Spleen (tissue), 13 donors: ENCODE measurements at places on chromosomes 5 and 9. TPM values are rescaled to one million over a fixed set of nuclear protein-coding genes. Genes with fewer than 3 reads are reported as not detected.

NUTM2F gene
- not detected for polyA plus RNA-seq

- H3K36me3 ChIP-seq, result no peaks in the 10 kb centered on the region
- no peaks in the 10 kb centered on the region for H3K27me3 ChIP-seq
- H3K27ac ChIP-seq, result no peak overlapping the region
- no peak overlapping the region for H3K4me3 ChIP-seq
- DNase-seq, result no peak
- peaks cover 15% of the 10 kb centered on the region for H3K4me1 ChIP-seq
Observed at GRCh38 chr5:178198706-178199105, 5.6 kb upstream of the HNRNPAB start.

DNA sequence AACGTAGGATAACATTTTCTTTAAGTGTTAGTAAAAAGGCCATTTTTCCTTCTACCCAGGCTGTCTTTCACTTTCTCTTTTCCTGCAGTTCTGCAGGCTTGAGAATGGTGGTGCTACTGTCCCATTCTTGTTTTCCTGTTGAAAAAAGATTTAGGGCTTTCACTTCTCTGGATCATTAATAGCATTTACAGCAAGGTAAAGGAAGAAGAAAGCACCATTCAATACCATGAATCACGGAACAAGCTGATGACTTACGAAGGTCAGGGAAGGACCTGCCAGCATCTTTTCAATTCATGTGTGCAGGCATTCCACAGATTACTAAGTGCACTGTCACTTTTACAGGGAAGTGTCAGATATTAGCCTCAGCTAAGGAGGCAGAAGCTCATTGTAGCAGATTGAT lies 292.8 kb downstream of the YTHDC2 start:
- H3K4me1 ChIP-seq, result no peaks in the 10 kb centered on the region
- no peak for DNase-seq
- no peak overlapping the region for H3K27ac ChIP-seq
- no peak overlapping the region for H3K4me3 ChIP-seq

- H3K4me3 ChIP-seq, result no peak overlapping the region
- no peaks in the 10 kb centered on the region for H3K36me3 ChIP-seq
- H3K27ac ChIP-seq, result no peak overlapping the region
- no peak for DNase-seq
- no peaks in the 10 kb centered on the region for H3K27me3 ChIP-seq
Observed at GRCh38 chr9:9410736-9411135, 1202.1 kb downstream of the PTPRD start.

SAXO1 gene
- polyA plus RNA-seq, result 0.02 TPM

C9orf72 gene
- 10.1 TPM for polyA plus RNA-seq

GRCh38 chr9:97413462-97413861 lies 1.6 kb downstream of the TDRD7 start:
- no peaks in the 10 kb centered on the region for H3K36me3 ChIP-seq
- H3K27me3 ChIP-seq, result no peaks in the 10 kb centered on the region
- no peak overlapping the region for H3K4me3 ChIP-seq
- no peak for DNase-seq

BARHL1 gene
- not detected for polyA plus RNA-seq

GRCh38 chr9:121239071-121239470 lies 28.9 kb upstream of the GSN start:
- peaks cover 8% of the 10 kb centered on the region for H3K4me1 ChIP-seq
- DNase-seq, result no peak
- H3K4me3 ChIP-seq, result no peak overlapping the region
- no peak overlapping the region for H3K27ac ChIP-seq
- H3K27me3 ChIP-seq, result no peaks in the 10 kb centered on the region

- H3K4me1 ChIP-seq, result no peaks in the 10 kb centered on the region
- H3K36me3 ChIP-seq, result no peaks in the 10 kb centered on the region
- H3K4me3 ChIP-seq, result no peak overlapping the region
Observed at GRCh38 chr5:53950621-53951020, 359.8 kb downstream of the ARL15 start.

GRCh38 chr9:133355881-133356357 lies 368 bp downstream of the SURF1 start:
- H3K27me3 ChIP-seq, result no peaks in the 10 kb centered on the region
- peak overlapping the region; percentile 83 for H3K4me3 ChIP-seq
- H3K4me1 ChIP-seq, result peaks cover 41% of the 10 kb centered on the region

DCANP1 gene
- polyA plus RNA-seq, result 0.23 TPM

GRCh38 chr5:170923910-170924620 lies 62.2 kb downstream of the RANBP17 start:
- H3K27ac ChIP-seq, result no peak overlapping the region
- no peaks in the 10 kb centered on the region for H3K27me3 ChIP-seq
- H3K4me1 ChIP-seq, result no peaks in the 10 kb centered on the region
- DNase-seq, result no peak
- H3K36me3 ChIP-seq, result no peaks in the 10 kb centered on the region
- H3K4me3 ChIP-seq, result no peak overlapping the region

FOXD4L5 gene
- 0.03 TPM for polyA plus RNA-seq

SLC4A9 gene
- 0.05 TPM for polyA plus RNA-seq

DNA sequence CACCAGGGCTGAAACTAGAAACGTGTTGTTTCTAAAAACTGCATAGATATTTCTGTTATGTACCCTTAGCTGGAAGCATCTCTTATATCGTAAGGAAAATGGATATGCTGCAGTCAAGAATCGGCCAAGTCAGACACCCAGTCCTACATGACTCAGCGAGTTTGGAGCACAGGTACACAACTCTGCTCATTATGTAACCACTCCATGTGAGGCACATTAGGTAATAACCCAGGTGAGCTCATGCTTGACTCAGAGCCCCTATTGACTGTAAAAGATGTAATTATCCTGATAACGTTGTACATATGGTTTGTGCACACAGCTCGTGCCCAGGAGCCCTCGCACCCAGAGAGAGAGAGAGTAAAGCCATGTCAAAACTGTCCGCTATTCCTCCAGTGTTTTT lies 593.7 kb upstream of the ACO1 start:
- H3K36me3 ChIP-seq, result no peaks in the 10 kb centered on the region
- no peaks in the 10 kb centered on the region for H3K27me3 ChIP-seq
- no peak for DNase-seq
- no peak overlapping the region for H3K4me3 ChIP-seq
- H3K27ac ChIP-seq, result no peak overlapping the region

FST gene
- 0.36 TPM for polyA plus RNA-seq

DNA sequence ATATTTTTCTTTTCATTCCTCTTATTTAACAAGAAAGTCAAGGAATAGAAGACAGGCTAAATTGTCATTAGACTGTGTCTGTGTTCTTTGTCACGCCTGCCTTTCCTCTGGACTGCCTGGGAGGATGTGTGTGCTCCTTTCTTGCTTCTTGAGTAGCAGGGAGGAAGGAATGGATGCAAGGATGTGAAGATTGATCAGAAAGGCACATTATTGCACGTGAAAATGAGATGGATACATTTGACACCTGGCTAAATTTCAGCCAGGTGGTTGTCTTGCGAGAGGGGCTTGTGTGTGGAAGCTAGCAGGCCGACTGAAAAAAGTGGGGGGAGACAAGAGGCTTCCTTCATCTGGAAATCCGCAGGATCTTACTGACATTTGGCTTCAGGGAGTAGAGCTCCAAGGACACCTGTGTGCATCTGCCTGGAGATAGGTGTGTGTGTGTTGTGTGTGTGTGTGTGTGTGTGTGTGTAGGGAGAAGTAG lies 200.1 kb downstream of the MEF2C start:
- H3K4me1 ChIP-seq, result peaks cover 20% of the 10 kb centered on the region
- H3K27ac ChIP-seq, result no peak overlapping the region
- peaks cover 100% of the 10 kb centered on the region for H3K27me3 ChIP-seq
- DNase-seq, result no peak

DNA sequence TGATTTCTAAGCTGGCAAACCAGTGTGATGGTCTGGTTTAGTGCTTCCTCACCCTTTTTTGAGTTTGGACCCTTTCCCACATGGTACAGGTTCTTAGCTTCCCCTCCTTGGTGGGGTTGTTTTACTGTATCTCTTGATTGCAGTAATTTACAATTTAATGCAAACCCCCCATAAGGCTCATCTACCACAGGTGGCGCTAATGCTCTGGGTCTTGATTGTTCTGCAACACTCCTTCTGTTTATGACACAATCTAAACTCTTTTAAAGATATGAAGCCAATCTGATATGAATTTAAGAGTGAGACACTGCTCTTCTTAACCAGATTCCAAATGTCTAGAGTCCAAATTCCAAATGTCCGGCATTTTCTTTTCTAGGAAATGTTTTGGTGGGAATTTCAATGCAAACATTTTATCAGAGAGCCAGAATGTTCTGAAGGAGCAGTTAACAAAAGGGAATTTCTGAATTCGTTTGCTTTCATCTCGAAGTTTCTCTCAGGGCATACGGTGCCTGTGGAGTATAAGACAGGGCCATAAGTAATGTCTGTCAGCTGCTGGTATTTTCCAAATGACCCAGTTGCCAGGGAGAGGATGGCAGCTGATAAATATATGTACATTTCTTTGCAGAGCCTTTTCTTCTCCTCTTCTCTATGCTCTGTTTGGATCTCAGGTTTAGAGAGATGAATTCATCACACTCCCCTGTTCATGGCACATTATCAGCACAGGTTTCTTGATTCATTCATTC lies 246.8 kb downstream of the ARHGAP26 start:
- H3K4me1 ChIP-seq, result peaks cover 4% of the 10 kb centered on the region
- no peak overlapping the region for H3K27ac ChIP-seq
- DNase-seq, result no peak
- H3K27me3 ChIP-seq, result no peaks in the 10 kb centered on the region
- no peak overlapping the region for H3K4me3 ChIP-seq
- peaks cover 8% of the 10 kb centered on the region for H3K36me3 ChIP-seq

GRCh38 chr5:124783285-124783684 lies 36.8 kb upstream of the ZNF608 start:
- no peak overlapping the region for H3K27ac ChIP-seq
- no peak for DNase-seq
- H3K27me3 ChIP-seq, result no peaks in the 10 kb centered on the region
- H3K4me3 ChIP-seq, result no peak overlapping the region
- no peaks in the 10 kb centered on the region for H3K36me3 ChIP-seq
- no peaks in the 10 kb centered on the region for H3K4me1 ChIP-seq

- H3K27ac ChIP-seq, result no peak overlapping the region
- no peak for DNase-seq
- no peaks in the 10 kb centered on the region for H3K27me3 ChIP-seq
- no peaks in the 10 kb centered on the region for H3K36me3 ChIP-seq
- no peak overlapping the region for H3K4me3 ChIP-seq
- H3K4me1 ChIP-seq, result no peaks in the 10 kb centered on the region
Observed at GRCh38 chr5:93438124-93438523, 142.9 kb downstream of the NR2F1-AS1 start.

OTULINL gene
- polyA plus RNA-seq, result 5.8 TPM

DNA sequence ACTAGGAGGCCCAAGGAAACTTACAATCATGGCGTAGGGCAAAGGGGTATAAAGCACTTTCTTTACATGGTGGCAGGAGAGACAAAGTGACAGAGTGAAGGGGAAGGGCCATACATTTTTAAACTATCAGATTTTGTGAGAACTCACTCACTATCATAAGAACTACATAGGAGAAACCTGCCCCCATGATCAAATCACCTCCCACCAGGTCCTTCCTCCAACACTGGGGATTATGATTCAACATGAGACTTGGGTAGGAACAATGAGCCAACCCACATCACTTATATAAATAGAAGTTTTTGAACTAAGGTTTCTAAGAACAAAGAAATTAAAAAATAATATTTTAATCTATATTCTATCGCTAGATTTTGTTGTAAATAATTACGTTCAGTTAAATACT lies 460.3 kb upstream of the TYRP1 start:
- H3K27me3 ChIP-seq, result no peaks in the 10 kb centered on the region
- H3K27ac ChIP-seq, result no peak overlapping the region
- H3K4me1 ChIP-seq, result no peaks in the 10 kb centered on the region
- DNase-seq, result no peak
- H3K4me3 ChIP-seq, result no peak overlapping the region

GRCh38 chr9:2017331-2018161 lies 2.4 kb downstream of the SMARCA2 start:
- H3K27me3 ChIP-seq, result no peaks in the 10 kb centered on the region
- peak overlapping the region; percentile 86 for H3K4me3 ChIP-seq
- peak overlapping the region; percentile 98 for H3K27ac ChIP-seq
- H3K4me1 ChIP-seq, result peaks cover 58% of the 10 kb centered on the region
- peak; percentile 98 for DNase-seq

MRPL36 gene
- 66.2 TPM for polyA plus RNA-seq

GRCh38 chr9:75593920-75594319 lies 296.6 kb upstream of the PCSK5 start:
- H3K4me1 ChIP-seq, result no peaks in the 10 kb centered on the region
- H3K27ac ChIP-seq, result no peak overlapping the region
- H3K4me3 ChIP-seq, result no peak overlapping the region
- H3K27me3 ChIP-seq, result no peaks in the 10 kb centered on the region
- no peaks in the 10 kb centered on the region for H3K36me3 ChIP-seq
- no peak for DNase-seq

- H3K4me1 ChIP-seq, result no peaks in the 10 kb centered on the region
- DNase-seq, result peak; percentile 72
- no peaks in the 10 kb centered on the region for H3K27me3 ChIP-seq
Observed at GRCh38 chr9:89564346-89564878, 40.4 kb upstream of the GADD45G start.

SLC27A6 gene
- polyA plus RNA-seq, result 0.06 TPM

DNA sequence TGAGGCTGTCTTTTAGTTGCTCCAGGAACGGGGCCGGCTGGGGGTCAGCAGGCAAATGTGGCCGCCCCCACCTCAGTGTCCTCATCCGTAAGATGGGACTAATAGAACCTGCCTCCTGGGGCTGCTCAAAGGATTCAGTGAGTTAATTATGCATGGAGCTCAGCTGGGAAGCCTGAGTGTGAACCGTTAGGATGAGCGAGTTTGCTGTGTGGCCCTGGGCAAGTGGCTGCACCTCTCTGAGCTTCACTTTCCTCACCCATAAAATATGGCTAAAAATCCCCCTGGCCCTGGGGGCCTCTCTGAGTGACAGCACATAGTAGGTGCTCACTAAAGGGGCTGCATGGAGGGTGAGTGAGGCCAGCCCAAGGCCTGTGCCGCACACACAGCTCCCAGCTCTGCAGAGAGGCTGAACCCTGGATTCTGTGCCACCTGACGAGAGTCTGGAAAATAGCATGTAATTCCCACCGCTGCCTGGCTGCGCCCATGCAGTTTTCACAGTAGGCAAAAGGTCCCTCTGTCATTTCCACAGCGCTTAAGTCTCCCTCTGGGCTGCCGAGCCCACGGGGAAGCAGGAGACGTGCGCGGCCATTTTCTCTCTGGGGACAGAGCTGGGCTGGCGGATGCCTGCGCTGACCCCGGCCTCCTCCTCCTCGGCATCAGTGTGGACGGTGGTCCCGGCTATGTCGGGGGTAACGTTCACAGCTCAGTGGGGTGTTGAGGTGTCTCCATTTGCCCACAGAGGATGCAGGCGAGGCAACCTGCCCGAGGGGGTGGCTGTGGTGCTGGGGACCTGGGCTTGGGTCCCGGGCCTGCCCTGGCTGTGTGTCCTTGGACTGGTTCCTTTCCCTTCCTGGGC lies 18.2 kb downstream of the ASS1 start:
- peaks cover 7% of the 10 kb centered on the region for H3K27me3 ChIP-seq
- no peaks in the 10 kb centered on the region for H3K4me1 ChIP-seq
- H3K4me3 ChIP-seq, result no peak overlapping the region
- H3K36me3 ChIP-seq, result no peaks in the 10 kb centered on the region
- H3K27ac ChIP-seq, result no peak overlapping the region

CCNI2 gene
- 0.36 TPM for polyA plus RNA-seq

- H3K36me3 ChIP-seq, result no peaks in the 10 kb centered on the region
- H3K4me3 ChIP-seq, result peak overlapping the region; percentile 81
- H3K4me1 ChIP-seq, result no peaks in the 10 kb centered on the region
- DNase-seq, result peak; percentile 96
Observed at GRCh38 chr5:139765409-139766217, 30.0 kb upstream of the PSD2 start.

GRCh38 chr5:148828511-148829247 lies 2.3 kb downstream of the ADRB2 start:
- H3K27me3 ChIP-seq, result no peaks in the 10 kb centered on the region
- DNase-seq, result no peak
- H3K4me1 ChIP-seq, result peaks cover 98% of the 10 kb centered on the region
- peak overlapping the region; percentile 94 for H3K27ac ChIP-seq
- peak overlapping the region; percentile 63 for H3K4me3 ChIP-seq
